ENCODE measurements at places on chromosomes 1 and 21.
A peak's percentile ranks its signal among the peaks of the same experiment; 100 is the strongest.

DNA sequence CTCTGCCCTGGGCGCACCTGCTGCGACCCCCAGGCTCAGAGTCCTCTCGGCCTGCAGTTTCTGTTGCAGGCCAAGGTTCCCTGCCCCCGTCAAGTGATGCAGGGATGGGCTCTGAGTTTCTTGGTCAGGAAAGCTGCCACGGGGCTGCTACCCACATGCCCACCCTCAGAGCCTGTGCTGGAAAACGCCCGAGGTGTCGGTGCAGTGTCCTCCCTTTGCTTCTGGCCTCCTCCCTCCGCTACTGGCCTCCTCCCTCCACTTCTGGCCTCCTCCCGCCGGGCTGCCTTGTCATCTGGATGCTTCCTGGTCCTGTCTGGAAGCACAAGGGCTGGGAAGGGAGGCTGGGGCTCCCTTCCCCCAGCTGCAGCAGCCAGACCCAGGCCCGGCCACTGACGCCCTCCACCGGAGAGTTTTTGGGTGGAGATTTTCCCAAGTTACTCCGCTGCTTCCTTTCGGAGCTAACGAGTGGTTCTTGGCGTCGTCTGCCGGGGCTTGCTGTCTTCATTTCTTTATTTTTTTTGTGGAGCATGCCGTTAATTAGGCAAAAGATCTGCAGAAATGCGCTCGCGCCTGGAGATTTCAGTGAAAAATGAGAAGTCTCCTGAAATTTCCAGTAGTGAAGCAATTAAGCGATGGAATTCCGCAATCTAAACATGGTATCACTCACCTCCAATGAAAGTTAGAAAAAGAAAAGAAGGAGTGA, 17.4 kb downstream of the PRDM16 start:
- DNase-seq, result no peak

DNA sequence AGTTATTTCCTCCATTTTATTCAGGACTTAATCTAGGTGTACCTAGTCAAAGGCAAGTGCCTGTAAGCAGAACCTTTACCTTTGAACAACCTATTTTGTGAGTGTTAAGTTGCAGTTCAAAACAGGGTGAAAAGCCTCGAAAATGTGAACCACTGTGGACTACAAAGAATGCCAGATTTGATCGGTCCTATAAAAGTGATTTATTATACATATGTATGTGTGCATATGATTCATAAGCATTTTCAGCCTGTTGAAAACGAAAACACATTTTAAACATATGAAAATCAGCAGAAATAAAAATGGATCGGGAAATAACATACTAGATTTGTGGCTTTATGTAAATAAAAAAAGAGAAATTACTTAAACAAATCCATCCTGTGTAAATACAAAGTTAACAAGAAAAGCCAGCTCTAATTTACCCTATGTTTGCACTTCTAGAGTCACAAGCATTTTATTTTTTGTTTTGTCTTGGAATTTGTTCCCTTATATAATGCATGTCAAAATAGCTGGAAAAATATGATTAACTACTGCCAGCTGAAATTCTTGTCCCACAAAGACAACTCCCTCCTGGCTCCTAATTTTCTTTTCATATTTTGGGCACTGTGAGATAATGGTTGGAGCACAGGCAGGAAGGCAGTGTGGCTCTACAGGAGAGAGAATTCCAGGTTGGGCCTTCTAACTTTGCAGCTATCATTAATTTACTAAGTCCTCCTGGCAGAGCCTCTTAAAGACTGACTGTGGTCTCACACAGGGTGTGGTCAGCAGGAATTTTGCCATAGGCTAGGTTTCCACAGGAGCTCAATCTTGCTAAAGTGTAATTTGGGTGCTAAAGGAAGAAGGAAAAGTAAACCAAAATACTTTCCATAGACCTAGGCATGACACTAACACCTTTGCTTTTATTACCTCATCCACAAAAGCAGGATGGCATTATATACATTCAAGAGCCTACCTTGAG, 70.2 kb upstream of the CDC42BPA start:
- DNase-seq, result no peak

- DNase-seq, result peak; percentile 61
These were observed 422 bp upstream of the RSBN1 start for GRCh38 chr1:113812661-113813135.

GRCh38 chr1:90273241-90273774, 278.4 kb downstream of the ZNF326 start:
- no peak for DNase-seq

DNA sequence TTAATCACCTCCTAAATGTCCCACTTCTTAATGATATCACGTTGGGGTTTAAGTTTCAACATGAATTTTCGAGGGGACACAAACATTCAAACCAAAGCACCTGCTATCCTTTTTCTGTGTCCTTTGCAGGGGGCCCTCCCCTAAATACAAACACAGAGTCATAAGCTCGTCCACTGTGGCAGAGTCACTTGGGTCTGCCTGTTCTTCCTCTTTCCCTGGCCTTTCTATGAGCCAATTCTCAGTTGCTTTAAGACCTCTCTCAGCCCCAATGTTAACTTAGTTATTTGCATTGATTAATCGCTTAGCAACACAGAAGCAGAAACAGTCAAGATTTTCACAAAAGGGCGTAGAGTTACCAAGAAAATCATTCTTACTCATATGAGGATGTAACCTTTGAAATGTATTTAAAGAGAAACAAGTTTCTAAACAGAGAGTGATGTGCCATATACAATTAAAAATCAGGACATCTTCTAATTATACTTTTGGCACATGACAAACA, 14.9 kb downstream of the APCS start:
- no peak for DNase-seq

DNA sequence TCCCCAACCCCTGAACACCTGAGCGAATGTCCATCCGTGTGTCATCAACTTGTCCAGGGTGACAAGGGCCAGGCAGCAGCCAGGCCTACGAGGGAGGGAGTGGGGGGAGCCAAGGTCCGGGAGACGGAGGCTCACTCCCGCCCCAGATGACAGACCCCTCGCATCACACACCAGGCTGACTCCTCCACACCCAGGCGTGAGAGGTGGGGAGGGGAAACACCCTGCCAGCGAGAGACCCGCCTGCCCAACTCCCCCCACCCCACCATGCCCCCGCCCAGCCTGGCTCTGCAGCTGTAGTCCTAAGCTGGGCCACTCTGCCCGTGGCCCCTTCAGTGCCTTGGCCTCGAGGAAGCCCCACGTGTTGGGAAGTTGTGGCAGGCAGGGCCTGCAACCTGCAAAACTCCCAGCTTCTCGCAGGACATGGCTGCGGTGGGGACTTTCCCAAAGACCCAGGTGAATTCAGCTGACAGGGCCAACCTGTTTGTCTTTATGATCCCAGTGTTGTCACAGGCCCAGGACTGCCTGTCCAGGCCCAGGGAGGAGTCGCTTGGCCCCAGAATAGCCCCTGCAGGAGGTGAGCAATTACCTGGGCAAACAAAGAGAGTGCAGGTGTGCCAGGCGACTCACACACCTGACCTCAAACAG, 62.9 kb downstream of the RIPK4 start:
- no peak for DNase-seq

DNA sequence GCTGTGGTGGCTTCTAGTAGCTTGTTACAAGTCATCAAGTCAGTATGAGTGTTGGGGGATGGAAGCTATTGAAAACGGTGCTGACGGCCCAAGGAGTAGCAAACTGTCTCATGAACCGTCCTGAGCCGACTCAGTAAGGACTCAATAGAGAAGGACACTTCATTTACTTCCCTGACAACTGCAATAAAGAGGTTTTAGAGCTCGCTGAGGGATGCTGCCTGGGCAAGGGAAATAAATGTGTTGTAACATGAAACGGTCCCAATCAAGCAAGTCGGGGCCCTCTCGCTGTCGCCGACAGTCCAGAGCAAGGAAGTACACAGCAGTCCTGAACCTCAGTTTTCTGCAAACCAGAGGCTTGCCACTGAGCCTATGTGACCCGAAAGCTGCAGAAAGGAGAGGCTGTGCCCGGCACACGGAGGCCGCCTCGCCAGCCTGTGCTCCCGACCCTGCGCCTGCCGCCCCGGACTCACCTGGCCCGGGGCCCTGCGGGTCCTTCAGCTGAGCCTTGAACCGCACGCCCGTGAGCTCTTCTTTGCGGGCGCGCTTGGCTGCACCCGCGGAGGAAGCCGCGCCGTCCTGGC, 423 bp downstream of the URB1 start:
- no peak for DNase-seq

- peak; percentile 65 for DNase-seq
These were observed 6.7 kb downstream of the UROD start for GRCh38 chr1:45018599-45019230.

- DNase-seq, result no peak
These were observed 207.1 kb downstream of the HHAT start for GRCh38 chr1:210535761-210536160.

GRCh38 chr21:25776440-25776839, 41.7 kb downstream of the GABPA start:
- DNase-seq, result no peak

DNA sequence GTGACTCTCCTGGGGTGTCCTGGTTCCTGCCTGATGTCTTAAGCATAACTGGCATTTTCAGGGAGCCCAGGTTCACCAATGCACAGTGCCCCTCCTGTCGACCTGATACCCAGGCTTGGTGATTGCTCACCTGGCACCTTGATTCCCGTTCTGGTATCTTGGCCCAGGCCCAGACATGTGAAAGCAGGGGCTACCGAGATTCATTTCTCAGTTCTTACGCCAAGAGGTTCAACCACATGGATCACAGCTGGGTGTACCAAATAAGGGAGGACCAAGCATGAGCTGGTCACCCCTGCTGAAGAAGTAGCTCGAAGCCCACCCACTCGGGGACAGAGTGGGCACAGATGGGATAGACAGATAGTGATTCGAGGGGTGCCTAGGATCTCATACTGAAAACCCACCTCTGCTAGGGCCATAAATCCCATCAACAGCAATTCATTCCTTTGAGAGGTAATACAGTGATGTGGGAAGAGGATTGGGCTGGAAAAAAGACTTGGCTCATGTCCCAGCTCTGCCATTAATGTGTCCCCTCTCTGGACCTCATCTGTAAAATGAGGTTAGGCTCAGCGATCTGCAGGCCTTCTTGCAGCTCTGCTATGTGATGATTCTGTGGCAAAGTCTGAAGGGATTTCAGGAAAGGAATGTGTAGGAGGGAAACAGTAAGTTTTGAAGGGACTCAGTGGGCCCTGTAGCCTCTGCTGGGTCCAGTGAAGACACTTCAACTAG, 2.7 kb downstream of the EPHX1 start:
- no peak for DNase-seq

- DNase-seq, result no peak
These were observed 69.0 kb upstream of the KRTAP19-8 start for GRCh38 chr21:31107176-31107785.

GRCh38 chr1:151282883-151283725, 1.0 kb downstream of the ZNF687 start:
- peak; percentile 19 for DNase-seq

DNA sequence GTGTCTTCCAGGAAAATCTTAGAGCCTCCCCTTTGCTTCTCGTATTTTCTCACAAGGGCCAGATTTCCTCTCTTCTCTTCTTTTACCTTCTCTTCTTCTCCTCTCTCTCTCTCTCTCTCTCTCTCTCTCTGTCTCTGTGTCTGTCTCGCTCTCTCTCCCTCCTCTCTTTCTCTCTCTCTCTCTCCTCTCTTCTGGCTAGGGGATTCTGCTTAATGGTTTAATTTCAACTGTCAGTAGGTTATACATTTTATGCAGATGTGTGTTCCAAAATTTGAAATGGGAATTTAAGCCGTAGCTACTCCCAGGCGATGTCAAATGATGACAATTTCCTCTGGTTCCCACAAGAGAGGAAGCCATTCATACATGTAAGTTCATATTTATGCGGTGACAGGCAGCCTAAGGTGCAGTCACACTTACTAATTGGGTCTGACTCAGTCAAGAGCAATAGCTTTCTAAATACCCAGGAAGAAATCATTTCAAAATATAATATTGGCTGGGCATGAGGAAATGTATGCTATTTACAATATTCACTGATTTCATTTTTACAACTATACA, 1.4 kb downstream of the DSCAM start:
- no peak for DNase-seq

DNA sequence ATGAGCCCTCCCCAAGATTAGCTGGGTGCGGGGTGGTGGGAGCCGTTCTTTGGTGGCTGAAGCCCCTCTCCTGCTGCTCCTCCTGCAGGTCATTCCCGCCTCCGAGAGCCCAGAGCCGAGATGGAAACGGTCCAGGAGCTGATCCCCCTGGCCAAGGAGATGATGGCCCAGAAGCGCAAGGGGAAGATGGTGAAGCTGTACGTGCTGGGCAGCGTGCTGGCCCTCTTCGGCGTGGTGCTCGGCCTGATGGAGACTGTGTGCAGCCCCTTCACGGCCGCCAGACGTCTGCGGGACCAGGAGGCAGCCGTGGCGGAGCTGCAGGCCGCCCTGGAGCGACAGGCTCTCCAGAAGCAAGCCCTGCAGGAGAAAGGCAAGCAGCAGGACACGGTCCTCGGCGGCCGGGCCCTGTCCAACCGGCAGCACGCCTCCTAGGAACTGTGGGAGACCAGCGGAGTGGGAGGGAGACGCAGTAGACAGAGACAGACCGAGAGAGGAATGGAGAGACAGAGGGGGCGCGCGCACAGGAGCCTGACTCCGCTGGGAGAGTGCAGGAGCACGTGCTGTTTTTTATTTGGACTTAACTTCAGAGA, 448 bp downstream of the G0S2 start:
- no peak for DNase-seq

GRCh38 chr1:196466654-196467053, 141.6 kb downstream of the KCNT2 start:
- DNase-seq, result no peak

DNA sequence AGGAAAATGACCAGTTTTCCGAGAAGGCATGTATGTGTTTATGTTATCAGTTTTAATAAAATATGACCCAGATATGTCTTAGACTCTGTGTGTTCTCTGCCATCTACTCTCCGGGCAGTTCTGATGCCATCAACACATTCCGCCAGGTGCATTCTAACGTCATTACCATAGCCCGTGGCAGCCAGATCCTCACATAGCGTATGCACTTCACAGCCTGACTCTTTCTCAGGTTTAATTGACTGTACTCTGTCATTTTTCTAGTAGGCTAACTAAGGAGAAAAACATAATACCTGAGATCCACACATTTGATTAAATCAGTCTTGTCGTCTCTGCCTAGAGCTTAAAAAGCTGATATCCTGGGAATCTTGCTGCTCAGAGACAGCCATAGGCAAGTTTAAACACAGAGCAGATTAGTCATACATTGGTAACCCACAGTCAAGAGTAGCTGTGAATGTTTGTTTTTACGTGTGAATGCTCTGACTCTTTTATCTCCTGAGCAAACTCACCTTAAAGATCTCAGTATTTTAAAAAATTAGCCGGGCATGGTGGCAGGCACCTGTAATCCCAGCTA, 175.9 kb downstream of the GREM2 start:
- DNase-seq, result no peak

- peak; percentile 54 for DNase-seq
These were observed 63.3 kb upstream of the LRRC8D start for GRCh38 chr1:89757532-89757931.

- no peak for DNase-seq
These were observed at the start of gene SEMA4A for GRCh38 chr1:156153362-156153761. SEMA4A (plus strand) TSS chr1:156153585; CDS start chr1:156154579, 994 bp downstream.

DNA sequence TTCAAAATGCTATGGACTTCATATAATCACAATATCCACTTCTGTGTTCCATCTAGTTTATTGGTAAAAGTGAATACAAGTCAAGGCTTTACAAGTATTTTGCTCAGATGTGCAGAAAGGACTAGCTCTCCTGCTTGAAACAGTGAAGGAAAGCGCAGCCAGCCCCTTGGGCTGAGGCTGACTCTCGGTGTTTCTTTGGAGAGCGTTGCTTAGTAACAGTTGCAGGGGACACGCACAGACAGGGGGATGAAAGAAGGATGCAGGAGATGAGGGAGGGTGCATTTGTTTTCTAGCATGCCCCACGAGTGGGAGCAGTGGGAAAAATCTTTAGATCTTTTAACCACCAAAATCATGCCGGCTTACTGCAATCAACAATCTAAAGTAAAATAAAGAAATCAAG, 9.1 kb downstream of the PYCR2 start:
- no peak for DNase-seq
